ENCODE measurements at places on chromosomes 16 and 17.

GRCh38 chr16:6406028-6406427, 926.6 kb upstream of the RBFOX1 start:
- no peak for DNase-seq

DNA sequence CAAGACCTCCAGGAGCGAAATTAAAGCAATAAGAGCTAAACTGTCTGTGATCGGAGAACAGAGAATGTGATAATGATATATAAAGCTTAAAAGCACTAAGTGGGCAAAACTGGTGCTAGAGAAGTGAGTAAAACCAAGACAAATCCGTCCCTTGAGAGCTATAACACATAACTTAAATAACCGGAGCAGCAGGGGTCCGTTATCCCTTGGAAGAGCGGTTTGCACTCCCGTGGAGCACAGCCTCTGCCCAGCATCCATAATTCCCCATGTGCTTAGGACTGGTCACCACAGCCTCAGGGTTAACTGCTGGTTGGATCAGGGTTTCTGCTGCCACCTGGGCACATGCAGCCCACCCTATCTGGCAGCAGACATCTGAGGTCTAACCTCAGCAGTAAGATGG, 489.0 kb downstream of the NPIPA7 start:
- DNase-seq: no peak

GRCh38 chr17:39926135-39926587, 1.2 kb downstream of the ORMDL3 start:
- DNase-seq: no peak

- DNase-seq: no peak
Observed at GRCh38 chr17:37062021-37062420, 113.3 kb downstream of the AATF start.

DNA sequence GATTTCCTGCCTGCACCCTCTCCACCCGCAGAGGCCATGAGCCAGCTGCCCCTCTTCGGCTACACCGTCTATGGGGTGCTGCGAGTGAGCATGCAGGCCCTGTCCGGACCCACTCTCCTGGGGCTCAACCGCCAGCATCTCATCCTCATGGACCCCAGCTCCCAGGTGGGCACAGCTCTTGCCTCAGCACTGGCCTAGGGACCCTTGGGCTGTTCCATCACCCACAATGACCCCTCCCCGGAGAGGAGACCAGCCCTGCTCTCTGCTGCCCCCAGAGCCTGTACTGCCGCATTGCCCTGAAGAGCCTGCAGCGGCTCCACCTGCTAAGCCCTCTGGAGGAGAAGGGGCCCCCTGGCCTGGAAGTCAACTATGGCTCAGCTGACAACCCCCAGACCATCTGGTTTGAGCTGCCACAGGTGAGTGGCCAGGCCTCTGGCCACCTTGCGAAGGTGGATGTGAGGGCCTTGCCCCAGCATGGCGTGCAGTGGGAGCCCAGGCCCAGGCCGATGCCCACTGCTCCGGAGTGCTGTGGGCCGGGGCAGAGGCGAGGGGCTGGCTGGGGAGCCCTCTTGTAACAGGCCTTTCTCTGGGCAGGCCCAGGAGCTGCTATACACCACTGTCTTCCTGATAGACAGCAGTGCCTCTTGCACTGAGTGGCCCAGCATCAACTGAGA, 7.3 kb upstream of the SMIM5 start:
- DNase-seq: no peak

- peak; percentile 11 for DNase-seq
Observed at GRCh38 chr17:29369831-29370735, 20.1 kb upstream of the TAOK1 start.

- no peak for DNase-seq
Observed at GRCh38 chr17:30332057-30332542, 1.8 kb downstream of the TMIGD1 start.

DNA sequence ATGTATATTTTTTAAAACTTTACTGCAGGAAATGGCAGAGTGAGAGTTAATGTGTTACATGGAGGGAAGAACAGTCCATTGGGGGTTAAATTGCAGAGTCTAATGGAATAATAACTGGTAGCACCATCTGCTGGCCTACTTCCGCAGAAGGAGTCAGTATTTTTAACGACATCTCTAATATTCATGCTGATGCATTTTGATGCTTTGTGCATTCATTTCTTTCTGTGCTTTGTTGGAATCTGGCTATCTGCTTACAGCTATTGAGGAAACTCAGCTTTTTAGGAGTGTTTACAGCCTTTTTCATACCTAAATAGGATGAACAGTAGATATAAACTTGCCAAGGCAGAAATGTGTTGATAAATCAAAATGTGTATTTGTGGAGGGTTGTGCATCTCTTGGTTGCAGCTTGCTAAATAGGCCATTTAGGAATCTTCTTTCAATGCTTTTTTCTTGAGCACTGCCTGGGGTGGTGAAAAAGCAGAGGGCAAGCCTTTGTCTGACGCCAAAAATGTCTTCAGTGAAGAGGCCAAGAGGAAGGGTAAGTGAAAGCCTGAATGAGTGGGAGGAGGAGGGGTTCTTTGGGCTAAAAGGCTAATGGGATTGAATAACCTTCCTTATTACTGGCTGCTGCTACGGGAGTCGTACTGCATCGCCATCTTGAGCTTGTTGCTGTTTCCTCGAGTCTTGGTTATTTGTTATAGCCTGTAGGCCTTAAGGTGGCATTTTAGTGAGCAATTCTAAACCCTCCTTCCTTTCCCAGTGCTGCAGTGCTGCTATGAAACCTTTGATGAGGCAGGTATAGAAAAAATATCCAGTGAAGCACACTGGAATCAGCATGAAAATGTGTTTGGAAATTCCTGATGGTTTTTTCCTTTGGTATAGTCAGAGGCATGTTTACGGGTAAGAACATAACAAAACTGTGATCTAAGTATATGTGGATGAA, 153.3 kb downstream of the CHD9 start:
- peak; percentile 72 for DNase-seq

- DNase-seq: no peak
Observed at GRCh38 chr17:20234276-20234675, 225.1 kb downstream of the SPECC1 start.

GRCh38 chr16:68659412-68660358, 14.6 kb downstream of the CDH3 start:
- DNase-seq: no peak

DNA sequence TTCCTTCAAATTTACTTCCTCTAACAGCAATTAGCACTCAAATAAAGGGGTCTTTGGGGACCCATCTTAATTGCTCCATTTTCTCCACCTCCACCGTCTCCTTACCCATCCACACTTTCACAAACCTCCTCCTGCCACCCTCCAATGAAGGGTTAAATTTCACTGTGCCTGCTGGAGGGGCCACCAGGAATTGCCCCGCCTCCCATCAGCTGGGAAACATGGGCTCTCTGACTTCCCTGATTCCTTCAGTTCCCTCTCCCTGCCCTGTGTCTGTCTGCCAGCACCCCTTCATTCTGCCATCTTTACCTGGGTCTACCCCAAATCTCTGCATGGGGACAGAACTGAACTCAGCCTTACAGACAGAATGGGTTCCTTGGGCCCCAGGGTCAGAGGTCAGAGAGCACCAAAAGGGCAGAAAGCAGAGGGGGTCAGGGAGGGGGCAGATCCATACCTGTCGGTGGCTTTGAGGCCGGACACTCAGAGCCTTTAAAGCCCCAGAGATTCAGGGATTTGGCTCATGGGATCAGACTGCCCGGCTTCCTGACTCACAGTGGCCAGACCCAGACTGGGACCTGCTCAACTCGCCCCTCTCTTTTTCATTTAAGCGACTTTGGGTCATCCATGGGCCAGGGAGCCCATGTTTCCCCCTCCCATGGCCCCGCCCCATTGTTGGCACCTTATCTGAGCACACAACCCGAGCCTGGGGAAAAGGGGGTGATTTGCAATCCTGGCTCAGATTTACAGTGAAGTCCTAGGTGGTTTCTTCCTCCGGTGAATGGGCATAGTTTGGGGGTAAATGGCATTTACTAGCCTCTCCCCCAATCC, 17.6 kb upstream of the SP2 start:
- DNase-seq: no peak

GRCh38 chr16:78889346-78889745, 711.2 kb downstream of the MAF start:
- no peak for DNase-seq

GRCh38 chr17:70106551-70106950, 31.5 kb downstream of the KCNJ16 start:
- DNase-seq: no peak

GRCh38 chr16:50246299-50247122, 19.8 kb upstream of the ADCY7 start:
- no peak for DNase-seq

DNA sequence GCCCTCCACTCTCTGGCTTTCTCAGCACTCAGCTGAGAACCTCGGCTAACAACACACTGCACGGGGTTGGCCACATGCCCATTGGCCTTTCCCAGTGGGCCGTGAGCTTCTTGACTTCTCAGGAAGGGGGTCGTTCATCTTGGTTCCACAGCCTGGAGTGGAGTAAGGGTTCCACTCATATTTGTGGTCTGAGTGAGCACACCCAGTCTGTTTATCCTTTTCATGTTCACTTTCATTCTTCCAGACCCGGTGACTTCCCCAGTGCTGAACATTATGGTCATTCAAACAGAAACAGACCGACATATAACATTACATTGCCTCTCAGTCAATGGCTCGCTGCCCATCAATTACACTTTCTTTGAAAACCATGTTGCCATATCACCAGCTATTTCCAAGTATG, 8.2 kb downstream of the MILR1 start:
- no peak for DNase-seq

- DNase-seq: no peak
Observed at GRCh38 chr16:27320261-27321012, 6.7 kb downstream of the IL4R start.

DNA sequence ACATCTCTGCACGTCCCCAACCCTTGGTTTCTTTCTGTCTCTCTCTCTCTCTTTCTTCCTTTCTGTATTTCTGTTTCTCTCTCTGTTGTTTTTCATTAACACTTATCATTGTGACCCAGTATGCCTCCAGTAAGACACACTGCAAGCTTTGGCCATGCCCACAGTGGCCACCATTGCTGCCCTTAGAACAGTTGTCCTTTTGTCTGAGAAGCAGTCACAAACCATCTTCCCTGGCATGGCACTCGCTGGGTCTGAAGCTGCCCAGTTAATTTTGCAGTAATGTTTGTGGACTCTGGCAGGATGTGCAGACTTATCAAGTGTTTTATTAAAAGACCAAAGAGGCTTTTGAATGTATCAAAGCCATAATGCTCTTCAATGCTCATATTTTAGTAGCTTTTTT, 146.9 kb downstream of the MSI2 start:
- DNase-seq: no peak
